ENCODE measurements at places on chromosomes 12 and 14.

DNA sequence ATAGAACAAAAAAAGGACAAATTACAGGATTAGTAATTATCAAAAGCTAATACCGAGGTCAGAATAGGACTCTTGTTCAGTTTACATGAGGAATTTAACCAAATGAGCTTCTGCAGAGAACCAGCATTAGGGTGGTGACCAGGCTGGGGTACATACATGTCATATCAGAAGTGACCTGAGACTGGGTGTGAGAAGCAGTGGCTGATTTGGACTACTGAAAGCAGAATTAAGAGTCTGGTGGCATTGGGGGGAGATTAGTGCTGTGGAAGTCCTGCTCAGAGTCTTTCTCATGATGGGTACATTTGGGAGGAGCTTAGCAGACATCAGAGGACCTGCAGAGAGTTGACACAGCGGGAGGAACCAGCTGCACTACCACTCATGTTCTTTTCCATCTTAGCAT lies 21.7 kb downstream of the TRAF3 start:
- DNase-seq, result no peak

GRCh38 chr12:44771485-44772021 lies 104.6 kb downstream of the NELL2 start:
- no peak for DNase-seq

- DNase-seq, result no peak
Observed at GRCh38 chr12:42508913-42509460, 80.6 kb downstream of the PRICKLE1 start.

DNA sequence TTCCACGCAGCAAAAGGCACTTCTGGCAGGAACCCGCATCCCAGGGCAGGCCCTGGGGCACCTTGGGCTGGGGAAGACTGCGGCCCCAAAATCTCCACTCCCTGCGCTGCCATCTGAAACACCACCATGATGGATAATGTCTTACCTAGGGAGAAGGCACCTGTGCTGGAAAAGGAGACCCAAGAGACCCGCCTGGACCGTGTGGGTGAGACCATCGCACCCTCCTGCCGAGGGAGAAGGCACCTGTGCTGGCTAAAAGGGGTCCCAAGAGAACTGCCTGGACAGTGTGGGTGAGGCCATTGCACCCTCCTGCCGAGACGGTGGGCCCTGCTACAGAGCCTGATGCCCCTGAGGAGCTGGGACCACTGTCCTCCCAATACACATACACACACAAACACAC lies 24.8 kb upstream of the INF2 start:
- DNase-seq, result no peak

DNA sequence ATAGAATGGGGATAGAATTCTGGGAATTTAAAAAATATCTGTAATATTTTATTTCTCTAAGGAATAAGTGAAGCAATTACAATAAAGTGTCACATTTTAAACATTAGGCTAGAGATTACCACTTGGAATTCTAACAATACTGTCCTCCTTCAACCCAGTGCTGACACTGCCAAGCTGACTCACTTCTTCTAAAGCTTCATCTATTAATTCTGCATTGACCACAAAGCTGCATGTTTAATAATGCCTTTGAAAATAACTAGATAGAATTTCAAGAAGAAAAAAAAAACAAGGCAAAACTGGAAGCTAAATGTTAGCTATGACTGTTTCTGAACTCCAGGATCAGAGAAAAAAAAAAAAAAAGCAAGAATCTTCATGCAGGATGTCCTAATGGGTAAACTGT lies 970.7 kb upstream of the FBXO33 start:
- no peak for DNase-seq

DNA sequence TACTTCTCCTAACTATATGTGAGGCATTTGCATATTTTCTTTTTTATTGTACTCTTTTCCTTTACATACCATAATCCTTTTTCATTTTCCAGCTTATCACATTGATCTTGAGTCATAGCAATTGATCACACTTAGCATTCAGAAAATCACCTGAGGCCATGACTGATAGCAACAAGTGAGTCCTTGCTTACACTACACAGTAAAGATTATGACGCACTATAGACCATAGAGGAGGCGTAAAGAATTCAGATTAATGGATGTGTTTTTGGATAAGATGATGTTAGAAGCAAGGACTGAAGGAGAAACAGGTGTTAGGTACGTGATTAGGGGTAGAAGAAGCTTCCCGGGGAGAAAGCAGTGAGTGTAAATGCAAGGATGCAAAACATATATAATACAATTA lies 637.7 kb downstream of the ETNK1 start:
- DNase-seq, result no peak

- DNase-seq, result no peak
Observed at GRCh38 chr12:67925077-67925476, 64.2 kb upstream of the IFNG-AS1 start.

- DNase-seq, result peak; percentile 77
Observed at GRCh38 chr12:49903700-49904423, at the start of gene FAIM2. Gene FAIM2 (minus strand): TSS chr12:49903900. CDS start chr12:49903792, 108 bp downstream.

- no peak for DNase-seq
Observed at GRCh38 chr14:52735921-52736489, 6.0 kb downstream of the STYX start.

DNA sequence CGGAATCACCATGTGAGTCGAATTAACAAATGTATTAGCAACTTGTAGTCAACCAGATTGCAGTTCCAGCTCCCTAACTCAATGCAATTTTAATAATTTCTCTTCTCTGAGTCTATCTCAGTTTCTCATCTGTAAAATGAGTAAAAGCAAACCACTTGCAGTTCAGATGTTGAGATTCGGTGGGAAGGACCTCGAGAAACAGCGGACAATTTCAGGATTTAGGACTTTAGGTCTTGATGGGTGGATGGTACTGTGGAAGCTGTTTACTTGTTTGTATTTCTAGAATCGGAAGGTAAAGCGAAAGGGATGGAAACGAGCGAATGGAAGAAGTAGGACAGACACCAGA lies 510 bp upstream of the TTC8 start:
- no peak for DNase-seq

DNA sequence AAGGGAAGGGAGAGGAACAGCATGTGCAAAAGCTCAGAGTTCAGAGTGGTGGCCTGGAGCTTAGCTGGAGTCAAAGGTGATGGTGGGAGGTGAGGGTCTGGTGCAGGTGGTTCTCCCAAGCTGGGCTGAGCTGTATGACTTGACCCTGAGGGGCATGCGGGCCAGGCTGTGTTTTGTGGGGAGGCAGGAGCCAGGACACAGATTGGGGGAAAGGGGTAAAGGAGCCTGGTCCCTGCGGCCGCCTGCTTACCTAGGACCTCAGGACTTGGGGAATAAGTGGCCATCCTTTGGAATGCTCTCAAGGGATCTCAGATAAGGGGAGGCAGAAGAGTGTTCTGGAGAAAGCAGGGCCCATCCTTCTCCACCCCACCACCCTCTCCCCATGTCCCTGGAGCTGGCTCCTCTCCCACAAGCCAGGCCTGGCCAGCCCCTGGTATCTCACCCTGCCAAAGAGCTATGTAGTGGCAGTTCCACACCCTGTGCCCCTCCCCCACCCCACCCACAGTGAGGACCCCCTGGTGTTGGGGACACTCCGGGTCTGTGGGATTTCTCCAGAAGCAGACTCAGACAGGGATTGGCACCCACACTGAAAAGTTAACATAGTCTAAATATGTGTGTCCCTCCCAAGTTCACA lies 19.9 kb upstream of the CEP170B start:
- DNase-seq, result no peak

DNA sequence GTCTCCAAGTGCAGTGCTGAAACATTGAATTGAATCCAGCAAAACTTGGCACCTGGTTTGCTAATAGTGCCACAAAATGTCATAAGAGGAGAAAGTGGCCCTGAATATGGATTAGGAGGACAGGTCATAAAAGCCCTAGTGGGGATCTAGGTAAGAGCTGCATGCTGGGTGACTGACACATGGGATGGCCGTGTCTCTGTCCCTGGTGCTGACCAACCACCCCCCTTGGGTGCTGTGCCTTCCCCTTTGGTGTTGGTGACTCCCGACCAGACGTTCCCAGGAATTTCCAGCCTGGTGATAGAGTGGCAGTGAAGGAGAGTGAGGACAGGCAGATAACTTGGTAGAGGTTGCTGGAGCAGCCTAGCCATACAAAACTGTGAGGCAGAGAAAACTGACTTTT lies 142.8 kb downstream of the VRK1 start:
- DNase-seq, result no peak

GRCh38 chr14:44897845-44898151 lies 63.9 kb downstream of the KLHL28 start:
- no peak for DNase-seq

GRCh38 chr12:40561395-40561966 lies 130.8 kb upstream of the CNTN1 start:
- DNase-seq, result no peak

GRCh38 chr12:57823131-57823907 lies 4.8 kb upstream of the AVIL start:
- no peak for DNase-seq

- no peak for DNase-seq
Observed at GRCh38 chr14:37622231-37622923, 26.9 kb downstream of the TTC6 start.

DNA sequence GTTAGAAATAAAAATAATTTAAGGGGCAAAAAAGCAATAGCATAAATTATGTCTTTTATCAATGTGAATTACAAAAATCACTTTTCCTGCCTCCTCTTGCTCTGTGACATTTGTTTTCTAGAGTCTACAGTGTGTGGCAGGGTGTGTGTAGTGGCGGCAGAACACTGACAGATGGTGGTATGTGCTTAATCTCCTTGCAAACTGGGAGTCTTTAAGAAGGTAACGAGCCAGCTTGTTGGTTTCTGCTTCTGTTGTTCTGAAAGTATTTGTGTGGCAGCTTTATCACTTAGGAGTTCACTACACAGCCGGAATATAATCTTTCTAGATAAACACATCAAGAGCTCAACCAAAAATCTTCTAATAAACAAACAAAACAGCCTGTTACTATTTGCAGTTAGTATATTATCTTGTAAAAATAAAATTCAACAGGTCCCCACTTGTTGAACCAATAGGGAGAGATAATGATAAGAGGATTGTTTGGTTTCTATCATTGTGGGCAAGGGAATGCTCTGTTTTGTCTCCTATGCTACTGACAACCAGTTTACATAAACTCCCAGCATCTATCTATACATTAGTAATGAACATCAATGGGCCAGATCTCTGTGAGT lies 13.0 kb downstream of the CDKL1 start:
- no peak for DNase-seq

DNA sequence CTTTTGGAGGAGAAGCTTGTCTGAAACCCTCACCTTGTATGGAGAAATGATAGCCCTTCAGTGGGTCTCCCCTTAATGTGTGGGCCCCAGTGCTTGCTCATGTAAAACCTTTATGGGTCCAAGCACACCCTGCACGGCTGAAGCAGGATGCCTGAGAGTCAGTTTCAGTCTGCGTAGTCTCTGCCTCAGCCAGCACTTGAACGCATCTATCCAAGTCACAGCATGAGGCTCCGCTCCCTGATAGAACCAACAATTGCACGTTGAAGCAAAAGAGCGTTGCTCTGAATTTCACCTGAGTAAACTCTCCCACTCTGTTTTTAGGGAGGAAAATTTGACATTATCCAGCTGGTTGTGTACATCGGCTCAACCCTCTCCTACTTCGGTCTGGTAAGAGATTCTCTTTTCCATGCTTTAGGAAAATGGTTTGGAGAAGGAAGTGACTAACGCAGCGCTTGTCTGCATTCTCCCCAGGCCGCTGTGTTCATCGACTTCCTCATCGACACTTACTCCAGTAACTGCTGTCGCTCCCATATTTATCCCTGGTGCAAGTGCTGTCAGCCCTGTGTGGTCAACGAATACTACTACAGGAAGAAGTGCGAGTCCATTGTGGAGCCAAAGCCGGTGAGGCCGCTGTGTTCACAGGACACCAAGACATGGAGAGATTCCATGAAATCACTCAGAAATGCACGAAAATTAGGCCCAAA lies 33.0 kb upstream of the P2RX4 start:
- DNase-seq, result no peak

DNA sequence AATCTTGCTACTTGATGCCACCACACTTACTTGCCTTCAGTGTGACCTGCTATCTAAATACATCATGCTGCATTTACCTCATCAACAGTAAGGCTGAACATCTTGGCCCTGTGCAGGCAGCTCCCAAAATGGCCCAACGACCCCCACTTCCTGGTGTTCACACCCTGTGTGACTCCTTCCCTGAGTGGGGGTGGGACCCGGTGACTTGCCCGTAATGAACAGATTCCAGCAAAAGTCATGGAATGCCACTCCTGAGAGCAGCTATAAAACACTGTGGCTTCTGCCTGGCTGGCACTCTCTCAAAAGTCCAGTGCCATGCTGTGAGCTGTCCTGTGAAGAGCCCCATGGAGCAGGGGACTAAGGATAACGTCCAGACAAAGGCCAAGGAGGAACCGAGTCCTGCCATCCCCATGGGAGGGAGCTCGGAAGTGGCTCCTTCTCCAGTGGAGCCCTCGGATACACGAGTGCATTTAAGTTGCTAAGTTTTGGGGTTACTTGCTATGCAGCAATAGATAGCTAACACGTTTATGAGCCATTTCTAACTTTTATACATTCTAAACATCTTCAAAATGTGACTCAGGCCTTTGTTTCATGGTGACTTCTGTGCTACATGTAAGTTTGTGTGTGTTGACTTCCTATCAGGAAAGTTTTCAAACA lies 33.0 kb downstream of the P2RX2 start:
- DNase-seq, result no peak

- no peak for DNase-seq
Observed at GRCh38 chr12:76878099-76878898, 520 bp downstream of the CSRP2 start.

- peak; percentile 30 for DNase-seq
Observed at GRCh38 chr12:51788876-51789275, 59.6 kb downstream of the FIGNL2 start.

- peak; percentile 50 for DNase-seq
Observed at GRCh38 chr12:92108651-92109050, 37.0 kb downstream of the BTG1 start.

GRCh38 chr14:35362450-35362849 lies 42.1 kb downstream of the NFKBIA start:
- no peak for DNase-seq

GRCh38 chr12:87086118-87086891 lies 830.1 kb upstream of the MGAT4C start:
- DNase-seq, result no peak

DNA sequence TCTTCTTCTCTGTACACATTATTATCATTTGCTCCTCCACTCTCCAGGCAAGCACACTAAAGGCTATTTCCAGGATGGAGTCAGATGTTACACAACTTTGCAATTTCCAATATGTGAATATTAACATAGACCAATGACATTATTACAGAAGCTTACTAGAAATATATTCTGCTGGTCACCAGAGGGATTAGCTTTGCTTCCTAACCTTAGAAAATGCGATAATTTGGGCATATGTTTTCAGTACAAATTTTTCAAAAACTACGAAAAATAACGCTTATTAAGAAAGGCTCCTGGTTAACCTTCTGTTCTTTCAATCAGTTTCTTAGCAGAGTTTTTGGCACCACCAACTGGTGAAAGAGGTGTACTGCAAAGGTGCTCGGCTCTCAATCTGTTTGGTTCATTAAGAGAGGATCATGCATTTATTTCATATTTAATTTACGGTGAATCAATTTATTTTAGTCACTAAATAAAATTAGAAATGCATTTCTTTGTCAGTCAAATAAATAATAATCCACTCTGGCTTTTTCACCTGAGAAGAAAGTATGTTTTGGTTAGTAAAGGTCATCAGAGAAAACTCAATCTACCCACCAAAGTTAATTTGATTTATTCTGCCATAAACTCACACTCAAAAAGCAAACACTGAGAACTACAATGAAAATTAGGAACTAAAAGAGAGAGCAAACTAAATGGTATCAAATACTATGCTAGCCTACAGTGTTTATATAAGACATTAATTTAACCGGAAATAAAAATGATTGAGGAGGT lies 39.2 kb downstream of the EFCAB11 start:
- DNase-seq, result no peak

GRCh38 chr14:93838238-93838637 lies 50.0 kb upstream of the PRIMA1 start:
- DNase-seq, result no peak

All from fibroblast of skin of left biceps (primary cell).